ENCODE measurements at places on chromosomes 1 and 21. TPM values are rescaled to one million over a fixed set of nuclear protein-coding genes. Genes with fewer than 3 reads are reported as not detected.

The NTRK1 gene
- not detected for total RNA-seq

DNA sequence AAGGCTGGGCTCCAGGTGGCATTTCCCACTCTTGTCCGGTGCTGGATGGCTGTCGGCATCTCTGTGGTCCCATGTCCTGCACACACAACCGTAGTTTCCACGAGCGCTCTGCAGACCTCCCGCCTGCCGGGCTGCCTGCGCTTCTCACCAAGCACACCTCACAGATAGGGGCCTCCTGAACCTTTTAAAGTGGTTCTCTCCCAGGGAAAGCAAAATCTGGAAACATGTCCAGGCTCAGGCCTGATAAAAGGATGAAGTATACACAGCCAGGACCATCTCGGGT, 46.2 kb downstream of the CAPN9 start:
- no peak for DNase-seq

DNA sequence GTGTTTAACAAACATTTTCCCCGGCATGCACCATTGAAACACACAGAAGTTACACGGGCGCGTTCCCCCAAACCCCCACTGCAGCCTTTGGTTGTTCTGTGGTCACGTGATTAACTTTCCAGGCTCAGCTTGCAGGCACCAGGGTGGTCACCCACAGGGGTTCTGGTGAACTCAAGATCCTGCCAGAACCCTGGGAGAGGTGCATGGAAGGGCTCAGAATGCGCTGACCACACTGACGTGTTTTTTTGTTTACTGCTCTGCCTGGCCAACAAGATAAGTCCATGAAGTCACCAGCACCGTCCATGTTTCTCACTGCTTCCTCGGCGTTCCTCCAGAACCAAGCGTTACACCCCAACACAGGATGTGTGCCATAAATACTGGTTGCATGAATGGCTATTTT, 229.5 kb upstream of the VAMP3 start:
- no peak for DNase-seq

- DNase-seq, result no peak
These were observed 43.4 kb downstream of the VANGL1 start for GRCh38 chr1:115685029-115685705.

DNA sequence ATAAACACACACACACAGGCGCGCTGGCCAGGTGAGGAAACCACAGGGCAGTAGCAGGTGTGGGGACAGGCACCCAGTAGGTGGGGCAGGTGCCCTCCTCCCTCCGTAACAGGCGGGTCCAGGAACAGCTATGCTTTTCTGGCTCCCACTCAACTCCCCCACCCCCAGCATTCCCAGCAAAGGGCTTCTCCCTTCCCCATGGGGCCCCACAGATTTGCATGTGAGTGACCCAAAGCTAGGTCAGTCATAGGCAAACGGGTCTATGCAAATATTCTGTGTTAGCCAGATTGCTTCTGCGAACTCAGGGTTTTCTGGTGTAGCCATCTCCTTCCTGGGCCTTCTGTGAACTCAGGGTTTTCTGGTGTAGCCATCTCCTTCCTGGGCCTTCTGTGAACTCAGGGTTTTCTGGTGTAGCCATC, 114.2 kb downstream of the SIK1 start:
- no peak for DNase-seq

DNA sequence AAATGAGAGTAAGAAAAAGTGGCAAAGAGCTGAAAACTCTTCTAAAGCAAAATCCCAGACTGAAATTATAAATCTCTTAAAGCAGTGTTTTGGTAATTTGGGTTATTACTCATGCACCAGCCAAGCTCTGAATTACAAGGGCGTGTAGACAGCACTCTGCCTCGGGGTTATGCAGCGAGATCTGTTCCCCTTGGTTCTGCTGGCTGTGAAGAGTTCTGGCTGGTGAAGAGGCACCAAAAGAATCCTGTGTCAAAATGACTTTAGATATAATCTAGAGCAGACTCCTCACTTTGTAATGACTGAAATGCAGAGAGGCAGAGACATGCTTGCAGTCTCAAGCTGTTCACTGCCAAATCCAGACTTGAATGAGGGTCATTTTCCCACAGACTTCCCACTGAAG, 461.8 kb upstream of the CXADR start:
- peak; percentile 64 for DNase-seq

GRCh38 chr1:19009882-19010321, 53.4 kb upstream of the IFFO2 start:
- no peak for DNase-seq

- DNase-seq, result no peak
These were observed 819.3 kb downstream of the BRINP3 start for GRCh38 chr1:189658381-189658780.

DNA sequence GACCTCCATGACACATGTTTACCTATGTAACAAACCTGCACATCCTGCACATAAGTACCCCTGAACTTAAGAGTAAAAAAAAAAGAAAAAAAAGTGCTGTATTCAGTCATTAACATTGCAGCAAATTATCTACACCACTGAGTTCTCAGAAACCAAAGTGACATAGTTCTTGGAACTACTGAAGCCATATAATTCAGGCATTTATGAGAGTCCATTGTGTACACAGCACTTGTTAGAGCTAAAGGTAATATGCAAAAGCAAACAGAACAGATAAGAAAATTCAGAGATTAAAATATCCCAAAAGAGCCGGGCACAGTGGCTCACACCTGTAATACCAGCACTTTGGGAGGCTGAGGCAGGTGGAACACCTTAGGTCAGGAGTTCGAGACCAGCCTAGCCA, 38.0 kb downstream of the F5 start:
- DNase-seq, result no peak

The SPATA21 gene
- total RNA-seq, result not detected

The IL22RA1 gene
- 3.1 TPM for total RNA-seq

GRCh38 chr1:191343816-191344215, 814.4 kb upstream of the RGS18 start:
- DNase-seq, result no peak

The DISC1 gene
- 17.3 TPM for total RNA-seq

GRCh38 chr1:44543786-44544185, 130.5 kb downstream of the TMEM53 start:
- DNase-seq, result no peak

GRCh38 chr1:18005238-18005637, 102.4 kb upstream of the IGSF21 start:
- DNase-seq, result no peak

- no peak for DNase-seq
These were observed 1656.1 kb downstream of the KCNT2 start for GRCh38 chr1:194952171-194952570.

DNA sequence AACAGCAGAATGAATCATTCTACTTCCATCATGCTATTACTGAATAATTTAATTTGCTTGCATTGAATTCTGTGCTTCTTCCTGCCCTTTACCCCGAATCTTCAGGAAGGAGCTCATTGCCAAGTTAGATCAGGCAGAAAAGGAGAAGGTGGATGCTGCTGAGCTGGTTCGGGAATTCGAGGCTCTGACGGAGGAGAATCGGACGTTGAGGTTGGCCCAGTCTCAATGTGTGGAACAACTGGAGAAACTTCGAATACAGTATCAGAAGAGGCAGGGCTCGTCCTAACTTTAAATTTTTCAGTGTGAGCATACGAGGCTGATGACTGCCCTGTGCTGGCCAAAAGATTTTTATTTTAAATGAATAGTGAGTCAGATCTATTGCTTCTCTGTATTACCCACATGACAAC, 44.2 kb downstream of the MAP3K7CL start:
- no peak for DNase-seq

Data from umbilical cord (tissue), 2 donors.